ENCODE measurements at places on chromosomes 11 and 22. TPM values are rescaled to one million over a fixed set of nuclear protein-coding genes. Genes with fewer than 3 reads are reported as not detected.

RTN4R gene
- total RNA-seq, result 2.4 TPM

OR6T1 gene
- total RNA-seq, result not detected

OR4C3 gene
- total RNA-seq, result not detected

RIC3 gene
- not detected for total RNA-seq

ARVCF gene
- total RNA-seq, result 5.1 TPM

CSF2RB gene
- not detected for total RNA-seq

LMO2 gene
- total RNA-seq, result 0.84 TPM

SLC22A8 gene
- not detected for total RNA-seq

ZBTB16 gene
- not detected for total RNA-seq

PRG3 gene
- total RNA-seq, result not detected

ATG13 gene
- 83.7 TPM for total RNA-seq

TMEM45B gene
- total RNA-seq, result not detected

CASTOR1 gene
- total RNA-seq, result 4.5 TPM

ELF5 gene
- total RNA-seq, result 0.30 TPM

PLAAT2 gene
- total RNA-seq, result 2.8 TPM

APLNR gene
- not detected for total RNA-seq

DLAT gene
- total RNA-seq, result 45.7 TPM

RHBDD3 gene
- 33.1 TPM for total RNA-seq

OR52E4 gene
- total RNA-seq, result not detected

IFITM5 gene
- not detected for total RNA-seq

NEFH gene
- not detected for total RNA-seq

IFTAP gene
- 41.1 TPM for total RNA-seq

PKP3 gene
- total RNA-seq, result 10.6 TPM

TTLL1 gene
- total RNA-seq, result 6.2 TPM

SCO2 gene
- 1.6 TPM for total RNA-seq

Measured in M059J (cell line).